Ecto neural progenitor cell (in vitro differentiated cells): ENCODE measurements at places on chromosomes 6 and 20.

DNA sequence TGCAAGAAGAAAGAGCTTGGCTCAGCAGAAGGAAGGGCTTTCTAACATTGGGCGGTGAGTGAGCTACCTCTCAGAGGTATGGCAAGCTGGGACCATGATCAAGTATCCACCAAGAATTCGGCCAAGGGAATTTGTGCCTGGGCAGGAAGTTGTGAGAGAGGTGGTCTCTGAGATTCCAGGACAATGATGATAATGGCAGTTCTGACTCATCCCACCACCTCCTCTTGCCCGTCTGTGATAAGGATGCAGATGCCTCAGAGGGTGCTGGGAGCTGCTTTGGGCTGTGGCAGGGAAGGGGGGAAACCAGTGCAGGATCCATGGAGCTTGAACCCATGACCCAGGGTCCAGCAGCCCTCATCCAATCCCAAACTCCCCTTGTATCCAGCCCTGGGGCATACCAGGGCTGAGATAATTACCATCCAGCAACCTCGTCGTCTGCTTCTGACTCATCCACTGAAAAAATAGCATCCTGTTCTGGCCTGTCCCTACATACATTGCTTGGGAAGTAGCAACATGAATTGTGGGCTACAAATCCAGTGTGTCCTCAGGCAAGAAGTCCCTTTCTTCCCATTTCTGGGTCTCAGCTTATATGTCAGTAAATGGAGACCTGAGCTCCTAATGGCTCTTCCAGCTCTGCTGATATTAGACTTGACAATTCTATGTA, 5.9 kb downstream of the TGM6 start:
- DNase-seq, result no peak

GRCh38 chr6:80639181-80639629, 532.7 kb downstream of the BCKDHB start:
- DNase-seq, result no peak

GRCh38 chr6:45441851-45442453, 64.2 kb upstream of the SUPT3H start:
- DNase-seq, result no peak

GRCh38 chr6:159982731-159983506, 14.0 kb downstream of the IGF2R start:
- DNase-seq, result no peak

- DNase-seq, result no peak
Observed at GRCh38 chr20:60586269-60587050, 628.2 kb downstream of the CDH26 start.

- DNase-seq, result no peak
Observed at GRCh38 chr6:24854077-24854666, 55.5 kb upstream of the ARMH2 start.

DNA sequence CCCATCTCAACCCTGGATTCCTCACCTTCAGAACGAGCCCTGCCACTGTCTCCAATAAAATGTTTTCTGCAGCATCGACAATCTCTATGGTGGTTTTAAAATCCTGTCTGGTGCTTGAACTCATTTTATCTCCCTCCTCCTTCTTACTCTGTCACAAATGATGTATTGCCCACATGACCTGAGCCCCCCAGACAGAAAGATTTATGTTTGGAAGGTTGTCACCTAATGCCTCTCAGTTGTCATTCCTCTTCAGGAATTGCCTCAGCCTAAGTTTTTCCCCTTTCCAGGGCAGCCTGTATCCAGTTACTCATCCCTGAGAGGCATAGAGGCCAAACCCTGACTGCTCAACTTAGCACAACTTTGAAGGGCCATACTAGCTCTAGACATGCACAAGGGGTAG, 9.2 kb downstream of the GPX5 start:
- no peak for DNase-seq

DNA sequence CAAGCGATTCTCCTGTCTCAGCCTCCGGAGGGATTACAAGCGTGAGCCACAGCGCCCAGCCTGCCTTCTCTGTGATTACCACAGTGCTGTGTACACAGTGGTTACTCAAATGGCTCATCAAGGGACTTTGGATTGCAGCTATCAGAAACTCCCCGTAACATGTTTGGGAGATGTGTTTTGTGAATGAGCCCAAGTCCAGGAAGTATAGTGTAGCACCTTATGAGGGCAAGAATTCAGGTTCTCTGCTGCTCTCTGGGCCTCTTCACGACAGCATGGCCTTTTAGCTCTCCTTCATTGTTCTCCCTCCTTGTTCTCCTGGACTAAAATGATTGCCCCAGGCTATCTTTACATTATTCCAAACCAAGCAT, 34.1 kb upstream of the RPL7L1 start:
- no peak for DNase-seq

GRCh38 chr6:62323818-62324431, 37.9 kb upstream of the KHDRBS2 start:
- no peak for DNase-seq

DNA sequence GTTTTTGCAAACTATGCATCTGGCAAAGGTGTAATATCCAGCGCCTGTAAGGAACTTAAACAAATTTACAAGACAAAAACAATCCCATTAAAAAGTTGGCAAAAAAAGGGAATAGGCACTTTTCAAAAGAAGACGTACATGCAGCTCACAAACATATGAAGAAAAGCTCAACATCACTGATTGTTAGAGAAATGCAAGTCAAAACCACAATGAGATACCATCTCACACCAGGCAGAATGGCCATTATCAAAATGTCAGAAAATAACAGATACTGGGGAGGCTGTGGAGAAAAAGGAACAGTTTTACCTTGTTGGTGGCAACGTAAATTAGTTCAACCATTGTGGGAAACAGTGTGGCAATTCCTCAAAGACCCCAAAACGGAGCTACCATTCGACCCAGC, 54.2 kb downstream of the TSBP1 start:
- DNase-seq, result no peak

GRCh38 chr6:113442040-113442439, 415.1 kb upstream of the MARCKS start:
- no peak for DNase-seq

GRCh38 chr6:106974336-106974998, at the start of gene CD24:
Gene CD24, minus strand, starts transcription at chr6:106974729. Its CDS starts 83 bp downstream, at chr6:106974646.
- DNase-seq, result no peak

DNA sequence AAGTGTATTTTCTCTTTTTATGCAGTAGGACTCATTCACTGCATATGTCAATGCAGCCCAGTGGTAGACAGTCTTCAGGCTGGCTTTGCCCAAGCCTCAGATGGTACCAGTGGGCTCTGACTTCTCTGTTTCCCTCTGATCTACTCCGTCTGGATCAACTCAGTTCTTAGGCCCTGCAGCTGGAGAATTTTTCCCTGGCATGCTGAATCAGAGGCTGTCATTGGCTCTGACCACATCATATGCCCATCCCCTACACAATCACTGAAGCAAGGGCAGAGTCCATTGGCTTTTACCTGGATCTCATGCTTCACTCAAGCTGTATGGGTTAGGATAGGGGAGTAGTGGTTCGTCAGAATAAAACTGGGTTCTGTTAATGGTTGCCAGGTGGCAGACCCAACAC, 57.8 kb downstream of the KIZ start:
- DNase-seq, result no peak

- DNase-seq, result no peak
Observed at GRCh38 chr6:11333132-11333849, 100.8 kb upstream of the NEDD9 start.

DNA sequence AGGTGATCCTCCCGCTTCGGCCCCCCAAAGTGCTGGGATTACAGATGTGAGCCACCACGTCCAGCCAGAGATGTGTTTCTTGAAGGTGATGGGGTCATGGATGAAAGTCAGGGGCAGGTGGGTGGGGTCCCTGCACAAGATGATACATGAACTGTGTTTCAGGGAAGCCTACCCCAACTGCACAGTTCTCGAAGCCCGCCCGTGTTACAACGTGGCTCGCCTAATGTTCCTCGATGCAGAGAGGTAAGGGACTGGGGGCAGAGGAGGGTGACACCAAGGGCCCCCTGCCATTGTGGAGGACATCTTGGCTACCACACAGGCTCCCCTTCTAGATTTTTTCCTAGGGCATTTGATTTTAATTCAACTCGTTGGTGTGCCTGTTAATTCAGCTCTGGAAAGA, 11.9 kb upstream of the CAPN11 start:
- DNase-seq, result no peak

GRCh38 chr6:108584323-108584722, 23.6 kb downstream of the FOXO3 start:
- DNase-seq, result no peak

DNA sequence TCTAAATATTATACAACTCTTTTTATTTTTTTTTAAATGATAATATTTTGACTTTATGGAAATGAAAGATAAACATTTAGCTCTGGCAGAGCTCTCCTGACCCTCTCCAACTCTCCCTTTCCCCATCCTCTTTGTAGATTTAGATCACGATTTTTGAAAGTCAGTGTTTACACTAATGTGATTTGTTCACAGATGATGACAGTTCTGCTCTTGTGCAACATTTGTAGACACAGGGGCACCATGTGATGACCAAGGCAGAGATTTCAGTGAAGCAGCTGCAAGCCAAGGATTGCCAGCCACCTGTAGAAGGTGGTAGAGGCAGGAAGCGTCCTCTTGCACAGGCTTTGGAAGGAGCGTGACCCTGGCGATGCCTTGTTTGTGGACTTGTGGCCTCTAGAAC, 483.2 kb downstream of the QKI start:
- DNase-seq, result no peak

- DNase-seq, result no peak
Observed at GRCh38 chr6:155412335-155412734, 43.3 kb downstream of the NOX3 start.

- no peak for DNase-seq
Observed at GRCh38 chr6:122783401-122783800, 3.9 kb downstream of the FABP7 start.

- no peak for DNase-seq
Observed at GRCh38 chr20:1891263-1892118, 3.7 kb upstream of the SIRPA start.

GRCh38 chr20:58567437-58567836, 52.2 kb upstream of the APCDD1L start:
- DNase-seq, result no peak

DNA sequence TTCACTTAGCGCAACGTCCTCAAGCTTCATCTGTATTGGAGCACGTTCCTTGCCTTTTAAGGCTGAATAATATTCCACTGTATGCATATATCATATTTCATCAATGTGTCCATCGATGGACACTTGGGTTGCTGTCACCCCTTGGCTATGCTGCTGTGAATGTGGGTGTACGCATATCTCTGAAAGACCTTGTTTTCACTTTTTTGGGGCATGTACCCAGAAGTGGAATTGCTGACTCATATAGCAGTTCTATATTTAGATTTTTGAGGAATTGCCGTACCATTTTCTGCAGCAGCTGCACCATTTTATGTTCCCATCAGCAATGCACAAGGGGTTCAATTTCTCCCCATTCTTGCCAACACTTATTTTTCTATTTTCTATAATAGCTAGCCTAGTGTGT, 22.8 kb upstream of the SLC23A2 start:
- no peak for DNase-seq

- no peak for DNase-seq
Observed at GRCh38 chr6:6515691-6516607, 72.6 kb upstream of the LY86 start.

DNA sequence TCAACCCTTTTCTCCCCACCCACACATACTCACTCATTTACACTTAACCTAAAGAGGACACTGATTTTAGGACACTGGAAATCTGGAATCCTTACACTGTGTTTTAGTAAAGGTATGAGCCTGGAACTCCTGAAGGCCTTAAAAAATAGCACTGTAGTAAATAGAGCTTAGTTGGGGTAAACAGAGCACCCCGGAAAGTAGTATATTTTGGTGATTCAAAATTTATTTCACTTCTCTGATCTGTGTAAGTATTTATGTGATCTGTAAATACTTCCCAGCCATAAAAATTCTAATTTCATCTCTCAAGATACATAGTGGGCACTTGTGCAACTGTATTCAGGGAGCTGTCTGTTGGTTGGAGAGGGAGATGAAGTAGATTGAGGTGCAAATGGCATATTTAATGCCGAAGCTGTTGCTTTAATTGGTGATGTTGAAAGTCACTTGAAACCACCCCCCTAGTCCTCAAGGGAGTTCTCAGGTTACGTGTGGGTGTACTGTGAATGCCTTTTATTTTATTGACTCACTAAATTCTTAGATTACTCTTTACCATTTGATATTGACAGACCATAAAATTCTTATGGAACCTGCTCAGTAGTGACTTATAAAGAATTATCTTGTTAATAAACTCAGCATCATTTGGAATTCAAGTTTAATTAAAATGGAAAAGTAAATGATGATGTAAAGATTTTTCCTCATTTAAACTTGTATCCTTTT, 154.9 kb downstream of the SOX4 start:
- DNase-seq, result no peak

GRCh38 chr6:38143191-38144150, 323.9 kb downstream of the ZFAND3 start:
- DNase-seq, result no peak

GRCh38 chr6:161011492-161012480, 20.2 kb downstream of the MAP3K4 start:
- DNase-seq, result no peak

- no peak for DNase-seq
Observed at GRCh38 chr20:33558348-33559144, 68.7 kb downstream of the CBFA2T2 start.

DNA sequence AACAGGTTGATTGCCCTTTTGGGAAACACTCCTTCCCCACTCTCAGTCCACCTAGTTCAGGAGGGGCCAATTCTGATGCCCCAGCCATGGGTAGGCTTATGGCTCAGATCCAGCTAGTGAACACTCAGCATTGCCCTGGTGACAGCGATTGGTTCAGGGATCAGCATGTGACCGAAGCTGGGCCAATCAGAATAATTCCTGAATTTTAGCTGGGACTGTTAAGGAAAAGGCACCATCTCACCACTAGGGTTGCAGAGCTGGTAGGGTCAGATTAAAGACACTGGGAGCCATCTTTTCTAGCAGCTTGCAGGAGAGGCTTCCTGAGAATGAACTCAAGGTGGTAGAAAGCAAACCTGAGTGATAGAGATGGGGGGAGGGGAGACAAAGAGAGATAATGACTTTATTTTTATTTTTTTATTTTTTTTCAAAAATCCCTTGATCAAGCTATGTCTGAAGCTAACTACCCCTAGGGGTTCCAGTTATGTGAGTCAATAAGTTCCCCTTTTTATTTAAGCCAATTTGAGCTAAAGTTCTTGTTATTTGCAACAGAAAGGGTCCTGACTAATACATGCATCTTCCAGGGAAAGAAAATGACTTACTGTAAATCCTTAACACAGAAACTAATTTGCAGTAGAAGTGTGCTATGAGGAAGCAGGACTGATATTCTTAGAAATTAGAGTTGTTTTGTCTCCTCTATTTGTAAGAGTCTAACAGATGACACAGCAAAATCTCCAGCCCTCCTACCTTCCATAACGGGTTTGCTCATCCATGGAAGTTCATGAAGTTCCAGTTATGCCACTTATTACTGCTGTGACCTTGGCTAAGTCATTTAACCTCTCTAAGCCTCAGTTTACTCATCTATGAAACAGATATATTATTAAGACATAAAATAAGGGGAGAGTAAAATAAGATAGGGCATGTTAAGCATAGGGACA, 44.7 kb downstream of the EYA2 start:
- no peak for DNase-seq

DNA sequence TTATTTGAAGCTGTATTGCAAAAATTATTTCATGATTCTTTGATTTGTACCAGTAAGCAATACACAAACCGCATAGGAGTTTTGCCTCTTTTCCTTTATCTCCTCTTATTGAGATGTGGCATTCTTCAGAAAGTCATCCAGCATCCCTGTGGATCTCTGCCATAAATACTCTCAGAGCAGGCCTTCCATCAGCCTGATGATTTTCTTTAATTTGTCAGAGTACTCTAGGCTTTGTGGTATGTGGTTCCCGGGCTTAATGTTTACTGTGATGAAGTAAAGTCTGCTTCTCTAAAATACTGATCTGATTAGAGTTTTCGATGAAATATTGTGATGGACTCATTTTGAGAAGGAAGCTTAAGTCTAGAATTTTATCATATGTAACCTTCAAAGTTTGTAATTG, 31.1 kb upstream of the SLC35D3 start:
- no peak for DNase-seq
